ENCODE measurements at places on chromosomes 5 and 9.

GRCh38 chr5:149175346-149176105 is 34.2 kb downstream of the ABLIM3 start:
- H3K4me1 ChIP-seq = no peaks in the 10 kb centered on the region
- DNase-seq = no peak
- H3K27ac ChIP-seq = no peak overlapping the region
- no peaks in the 10 kb centered on the region for H3K36me3 ChIP-seq

GRCh38 chr5:116075191-116075831 is 9.5 kb upstream of the COMMD10 start:
- peaks cover 20% of the 10 kb centered on the region for H3K4me1 ChIP-seq
- H3K36me3 ChIP-seq = no peaks in the 10 kb centered on the region
- H3K4me3 ChIP-seq = no peak overlapping the region
- H3K27me3 ChIP-seq = peaks cover 11% of the 10 kb centered on the region
- no peak overlapping the region for H3K27ac ChIP-seq

GRCh38 chr9:103991001-103991400 is 103.1 kb upstream of the SMC2 start:
- no peak for DNase-seq
- H3K36me3 ChIP-seq = no peaks in the 10 kb centered on the region
- no peaks in the 10 kb centered on the region for H3K27me3 ChIP-seq
- H3K27ac ChIP-seq = no peak overlapping the region

DNA sequence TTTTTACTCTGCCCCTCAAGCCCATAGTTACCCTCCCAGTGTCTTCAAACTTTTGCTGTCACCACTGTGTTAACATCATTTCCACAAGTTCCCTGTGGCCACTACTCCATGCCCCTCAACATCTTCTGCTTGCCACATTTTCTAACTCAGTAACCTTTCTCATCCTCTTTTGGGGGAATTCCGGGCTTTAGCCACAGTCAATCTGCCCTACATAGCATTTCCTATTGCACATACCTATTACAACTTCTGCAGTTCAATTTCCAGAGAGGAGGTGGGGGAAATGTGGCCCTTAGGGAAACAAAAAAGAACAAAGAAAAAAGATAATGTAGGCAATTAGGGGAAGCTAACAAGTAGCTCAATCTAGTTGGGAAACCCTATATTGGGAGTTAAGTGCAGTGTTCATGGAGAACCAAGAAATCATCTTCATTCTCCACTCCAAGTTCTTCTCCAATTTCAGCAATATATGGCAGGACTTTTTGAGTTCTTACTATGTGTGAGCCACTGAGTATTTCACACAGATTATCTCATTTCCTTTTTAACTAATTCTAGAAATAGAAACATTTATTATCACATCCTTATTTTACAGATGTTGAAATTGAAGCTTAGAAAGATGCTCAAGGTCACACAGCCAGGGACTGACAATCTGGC is 40.2 kb upstream of the LPAR1 start:
- H3K4me3 ChIP-seq = no peak overlapping the region
- no peaks in the 10 kb centered on the region for H3K4me1 ChIP-seq
- no peak overlapping the region for H3K27ac ChIP-seq
- no peaks in the 10 kb centered on the region for H3K27me3 ChIP-seq
